Osteocyte (in vitro differentiated cells): ENCODE measurements at places on chromosomes 11 and 22. TPM values are rescaled to one million over a fixed set of nuclear protein-coding genes. Genes with fewer than 3 reads are reported as not detected.

DNA sequence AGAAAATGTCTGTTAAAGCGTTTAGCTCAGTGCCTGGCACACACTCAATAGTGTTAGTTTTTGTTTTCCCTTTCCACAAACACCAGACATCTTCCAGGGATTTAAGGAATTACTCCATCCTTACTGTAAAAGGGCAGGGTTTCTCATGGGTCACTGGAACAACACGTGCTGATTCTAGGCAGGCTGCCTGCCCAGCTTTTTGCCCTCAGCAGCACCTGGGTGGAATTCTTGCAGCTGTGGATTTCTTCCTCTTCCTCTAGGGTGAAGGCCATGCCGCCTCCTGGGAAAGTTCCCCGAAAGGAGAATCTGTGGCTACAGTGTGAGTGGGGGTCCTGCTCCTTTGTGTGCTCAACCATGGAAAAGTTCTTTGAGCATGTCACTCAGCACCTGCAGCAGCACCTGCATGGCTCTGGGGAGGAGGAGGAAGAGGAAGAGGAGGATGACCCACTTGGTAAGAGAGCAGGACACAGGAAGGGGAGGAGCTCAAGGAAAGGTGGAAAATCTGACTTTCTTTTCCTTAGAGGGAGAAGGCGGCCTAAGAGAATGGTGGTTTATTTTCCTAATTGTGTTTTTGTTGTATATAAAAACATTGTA, 5.4 kb downstream of the HINFP start:
- DNase-seq: no peak
- H3K4me1 ChIP-seq: peaks cover 12% of the 10 kb centered on the region
- no peak overlapping the region for H3K4me3 ChIP-seq
- H3K36me3 ChIP-seq: peaks cover 28% of the 10 kb centered on the region

DNA sequence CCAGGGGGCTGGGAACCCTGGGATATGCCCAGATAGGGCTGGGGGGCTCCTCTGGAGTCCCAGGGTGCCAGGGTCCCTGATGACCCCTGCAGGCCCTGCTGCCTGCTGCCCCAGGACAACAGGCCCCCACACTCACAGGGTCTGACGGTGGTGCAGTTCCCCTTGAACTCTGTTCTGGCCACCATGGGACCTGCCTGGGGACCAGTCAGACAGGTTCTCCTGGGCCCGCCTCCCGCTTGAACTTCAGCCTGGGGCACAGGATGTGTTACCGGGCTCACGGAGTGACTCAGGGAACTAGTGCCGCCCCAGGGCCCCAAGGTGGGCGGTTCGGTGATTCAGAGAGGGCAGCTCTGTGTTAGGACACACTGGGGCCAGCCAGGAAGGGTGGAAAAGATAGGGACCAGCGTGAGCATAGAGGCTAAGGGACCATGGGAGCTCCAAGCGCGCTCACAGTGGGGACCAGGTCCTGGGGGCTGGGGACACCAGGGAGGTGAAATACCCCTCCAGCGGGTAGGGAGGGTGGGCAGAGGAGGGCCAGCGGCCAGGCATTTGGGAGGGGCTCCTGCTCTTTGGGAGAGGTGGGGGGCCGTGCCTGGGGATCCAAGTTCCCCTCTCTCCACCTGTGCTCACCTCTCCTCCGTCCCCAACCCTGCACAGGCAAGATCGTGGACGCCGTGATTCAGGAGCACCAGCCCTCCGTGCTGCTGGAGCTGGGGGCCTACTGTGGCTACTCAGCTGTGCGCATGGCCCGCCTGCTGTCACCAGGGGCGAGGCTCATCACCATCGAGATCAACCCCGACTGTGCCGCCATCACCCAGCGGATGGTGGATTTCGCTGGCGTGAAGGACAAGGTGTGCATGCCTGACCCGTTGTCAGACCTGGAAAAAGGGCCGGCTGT, 21.5 kb upstream of the TXNRD2 start:
- no peaks in the 10 kb centered on the region for H3K27me3 ChIP-seq
- peaks cover 12% of the 10 kb centered on the region for H3K4me1 ChIP-seq
- no peak overlapping the region for H3K4me3 ChIP-seq
- no peak for DNase-seq
- H3K27ac ChIP-seq: no peak overlapping the region
- H3K36me3 ChIP-seq: peaks cover 3% of the 10 kb centered on the region

GRCh38 chr22:36541831-36542411, 13.0 kb upstream of the EIF3D start:
- peaks cover 30% of the 10 kb centered on the region for H3K27me3 ChIP-seq
- no peak overlapping the region for H3K4me3 ChIP-seq
- H3K27ac ChIP-seq: no peak overlapping the region
- H3K4me1 ChIP-seq: peaks cover 2% of the 10 kb centered on the region
- no peaks in the 10 kb centered on the region for H3K36me3 ChIP-seq

GRCh38 chr11:101096036-101096704, 33.4 kb downstream of the PGR start:
- H3K4me3 ChIP-seq: no peak overlapping the region
- DNase-seq: no peak
- no peaks in the 10 kb centered on the region for H3K4me1 ChIP-seq
- no peaks in the 10 kb centered on the region for H3K36me3 ChIP-seq

DNA sequence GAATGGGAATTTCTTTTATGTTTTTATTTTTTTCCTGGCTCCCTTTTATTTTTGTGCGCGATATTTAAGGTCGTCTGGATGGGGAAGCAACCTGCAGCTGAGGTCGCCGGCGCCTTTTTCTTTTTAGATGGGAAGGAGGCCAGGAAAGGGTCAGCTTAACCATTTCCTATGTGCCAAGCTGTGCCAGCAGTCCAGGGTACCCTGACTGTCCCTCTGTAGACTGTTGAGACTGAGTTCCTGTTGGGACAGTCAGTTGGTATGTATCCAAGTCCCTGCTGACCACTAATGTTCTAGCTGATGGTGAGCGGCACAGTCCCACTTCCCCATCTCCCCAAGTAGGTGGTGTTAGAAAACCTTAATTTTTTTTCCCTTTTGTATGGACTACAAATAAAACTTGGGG, 10.5 kb downstream of the RBM14 start:
- peaks cover 3% of the 10 kb centered on the region for H3K4me1 ChIP-seq
- no peak overlapping the region for H3K4me3 ChIP-seq
- H3K36me3 ChIP-seq: peaks cover 38% of the 10 kb centered on the region
- no peak for DNase-seq
- no peaks in the 10 kb centered on the region for H3K27me3 ChIP-seq

DNA sequence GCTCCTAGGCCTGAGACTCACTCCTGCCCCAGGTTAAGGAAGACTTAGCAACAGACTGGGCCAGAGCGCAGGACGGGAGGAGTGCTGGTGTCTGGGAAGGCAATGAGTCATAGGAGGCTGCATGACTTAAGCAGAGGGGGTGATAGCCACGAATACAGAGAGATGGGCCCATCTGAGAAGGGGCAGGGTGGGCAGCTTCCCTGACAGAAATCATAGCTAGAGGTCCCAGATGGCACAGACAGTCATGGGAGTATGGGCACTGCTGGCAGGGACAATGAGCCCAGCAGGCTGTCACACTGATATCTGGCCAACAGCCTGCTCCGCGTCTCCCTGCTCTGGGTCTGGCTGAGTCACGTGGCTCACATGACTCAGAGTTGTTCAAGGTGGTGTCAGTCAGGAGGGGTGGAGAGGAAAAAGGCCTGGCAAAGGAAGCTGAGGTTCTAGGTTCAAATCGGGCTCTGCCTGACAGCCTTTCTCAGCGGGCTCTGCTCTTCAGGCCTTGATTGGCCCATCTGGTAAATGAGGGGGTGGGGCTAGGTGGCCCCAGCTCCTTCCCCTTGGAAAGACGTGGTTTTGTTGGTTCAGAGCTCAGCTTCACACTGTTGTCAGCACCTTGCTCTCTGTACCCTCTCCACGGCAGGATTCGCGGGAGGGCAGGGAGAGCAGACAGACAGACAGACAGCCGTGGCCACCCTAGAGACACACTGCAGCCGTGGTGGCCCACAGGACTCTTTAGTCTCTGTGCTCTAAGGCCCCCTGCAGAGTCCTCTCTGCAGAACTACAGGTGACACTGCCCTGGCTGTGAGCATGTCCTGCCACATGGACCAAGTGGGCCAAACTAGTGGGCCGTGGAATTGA, 47.8 kb downstream of the DBX1 start:
- no peaks in the 10 kb centered on the region for H3K27me3 ChIP-seq
- H3K4me3 ChIP-seq: no peak overlapping the region
- H3K27ac ChIP-seq: peak overlapping the region; percentile 96
- H3K36me3 ChIP-seq: peaks cover 25% of the 10 kb centered on the region
- peaks cover 80% of the 10 kb centered on the region for H3K4me1 ChIP-seq

DNA sequence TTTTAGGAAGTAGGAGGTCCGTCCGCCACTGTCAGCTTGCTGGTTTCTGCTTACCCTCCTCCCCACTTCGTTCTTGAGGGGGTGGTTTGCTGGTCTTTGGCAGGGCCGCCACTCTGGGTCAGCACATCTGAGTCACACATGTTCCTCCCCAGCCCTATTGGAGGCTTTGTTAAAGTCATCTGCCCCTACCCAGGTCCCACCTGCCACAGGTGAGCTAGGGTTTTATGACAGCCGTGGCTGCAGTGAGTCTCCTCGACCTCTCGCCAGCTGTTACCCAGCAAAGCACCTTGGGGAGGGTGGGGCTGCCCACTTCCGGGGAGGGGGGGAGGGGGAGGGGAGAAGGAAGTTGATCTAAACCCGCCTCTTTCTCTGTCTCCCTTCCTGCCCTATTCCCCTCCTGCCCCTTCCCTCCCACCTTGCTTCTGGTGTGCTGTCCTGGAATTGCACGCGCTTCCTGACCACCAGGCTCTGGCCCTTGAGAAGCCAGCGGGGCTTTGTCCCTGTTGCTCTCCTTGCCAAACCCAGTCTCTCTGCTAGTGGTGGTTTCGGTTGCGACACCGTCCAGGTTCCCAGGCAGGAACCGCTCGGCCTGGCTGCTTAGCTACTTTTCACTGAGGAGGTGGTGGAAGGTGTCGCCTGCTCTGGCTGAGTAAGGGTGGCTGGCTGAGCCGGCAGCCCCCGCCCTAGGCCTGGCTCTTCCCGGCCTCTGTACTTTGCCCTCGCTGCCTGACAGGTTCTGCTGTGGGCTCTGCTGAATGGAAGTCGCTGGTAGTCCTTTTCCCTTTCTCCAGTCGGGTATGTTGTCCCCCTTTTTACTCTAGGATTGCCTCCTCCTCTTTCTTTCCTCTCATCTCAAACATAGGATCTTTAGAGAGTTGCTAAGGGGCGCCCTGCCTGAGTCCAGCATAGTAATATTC, 28.5 kb downstream of the RCOR2 start:
- peak overlapping the region; percentile 59 for H3K27ac ChIP-seq
- H3K4me3 ChIP-seq: no peak overlapping the region
- DNase-seq: no peak
- H3K27me3 ChIP-seq: no peaks in the 10 kb centered on the region

- H3K27me3 ChIP-seq: no peaks in the 10 kb centered on the region
- no peak overlapping the region for H3K4me3 ChIP-seq
- H3K27ac ChIP-seq: no peak overlapping the region
- peaks cover 4% of the 10 kb centered on the region for H3K4me1 ChIP-seq
- DNase-seq: no peak
These were observed 99.1 kb upstream of the CHRM4 start for GRCh38 chr11:46490666-46491065.

- peak overlapping the region; percentile 84 for H3K4me3 ChIP-seq
- H3K27me3 ChIP-seq: no peaks in the 10 kb centered on the region
- no peak for DNase-seq
These were observed 50.9 kb downstream of the TRIOBP start for GRCh38 chr22:37747715-37748100.

Gene SLC15A3
- 11.6 and 14.6 TPM in 2 replicates for total RNA-seq

Gene APOA4
- not detected in 2 replicates for total RNA-seq

Gene ZNF280B
- 2.1 and 2.3 TPM in 2 replicates for total RNA-seq

Gene DGCR8
- total RNA-seq: 44.0 and 45.1 TPM in 2 replicates

Gene OR5AS1
- total RNA-seq: not detected in 2 replicates

Gene ARHGAP20
- 0.91 and 1.0 TPM in 2 replicates for total RNA-seq

Gene USP2
- 0.11 and 0.24 TPM in 2 replicates for total RNA-seq
